Activated T-helper 1 cell treated with anti-CD3 and anti-CD28 coated beads, Interleukin-12 subunit alpha, Interleukin-12 subunit beta, Interleukin-2, Interleukin-4 antibody, amounts not matched to agents 30 ng/mL and 10 ng/mL and 1 ng/mL, durations not matched to agents 14 hours and 24 hours and 36 hours (primary cell): ENCODE measurements at places on chromosomes 5 and 9. TPM values are rescaled to one million over a fixed set of nuclear protein-coding genes. Genes with fewer than 3 reads are reported as not detected.

The DMRT3 gene
- total RNA-seq: not detected in 2 replicates

The PCDHB15 gene
- not detected in 2 replicates for total RNA-seq

The FAM78A gene
- total RNA-seq: 52.8 and 54.3 TPM in 2 replicates

The LMBRD2 gene
- total RNA-seq: 8.9 and 12.3 TPM in 2 replicates

The IRX1 gene
- not detected in 2 replicates for total RNA-seq

The FYB1 gene
- total RNA-seq: 100 and 107 TPM in 2 replicates

The AGXT2 gene
- not detected in 2 replicates for total RNA-seq

The IFNA10 gene
- not detected in 2 replicates for total RNA-seq
